ENCODE measurements at places on chromosomes 5 and 9.

- DNase-seq: no peak
These were observed 50.2 kb downstream of the SMC2 start for GRCh38 chr9:104144336-104144735.

- DNase-seq: no peak
These were observed 40.2 kb downstream of the SPEF2 start for GRCh38 chr5:35657877-35658276.

DNA sequence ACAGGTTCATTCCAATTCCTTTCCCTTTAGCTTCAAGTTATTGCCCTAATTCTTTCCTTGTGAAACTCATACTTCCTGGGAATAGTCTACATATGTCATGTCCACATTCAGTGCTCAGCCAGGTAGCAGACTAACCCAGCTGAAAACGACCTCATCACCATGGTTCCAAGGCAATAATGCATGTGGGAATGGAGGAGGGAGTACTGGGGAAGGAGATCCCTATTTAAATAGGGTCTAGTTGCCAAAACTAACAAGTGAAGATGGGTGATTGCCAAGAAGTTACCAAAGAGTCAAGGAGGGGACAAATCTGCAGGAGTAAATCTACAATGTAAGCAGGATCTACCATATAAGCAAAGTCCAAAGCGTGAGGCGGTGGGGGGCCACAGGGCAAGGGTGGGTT is 47.3 kb upstream of the MCTP1 start:
- DNase-seq: no peak

DNA sequence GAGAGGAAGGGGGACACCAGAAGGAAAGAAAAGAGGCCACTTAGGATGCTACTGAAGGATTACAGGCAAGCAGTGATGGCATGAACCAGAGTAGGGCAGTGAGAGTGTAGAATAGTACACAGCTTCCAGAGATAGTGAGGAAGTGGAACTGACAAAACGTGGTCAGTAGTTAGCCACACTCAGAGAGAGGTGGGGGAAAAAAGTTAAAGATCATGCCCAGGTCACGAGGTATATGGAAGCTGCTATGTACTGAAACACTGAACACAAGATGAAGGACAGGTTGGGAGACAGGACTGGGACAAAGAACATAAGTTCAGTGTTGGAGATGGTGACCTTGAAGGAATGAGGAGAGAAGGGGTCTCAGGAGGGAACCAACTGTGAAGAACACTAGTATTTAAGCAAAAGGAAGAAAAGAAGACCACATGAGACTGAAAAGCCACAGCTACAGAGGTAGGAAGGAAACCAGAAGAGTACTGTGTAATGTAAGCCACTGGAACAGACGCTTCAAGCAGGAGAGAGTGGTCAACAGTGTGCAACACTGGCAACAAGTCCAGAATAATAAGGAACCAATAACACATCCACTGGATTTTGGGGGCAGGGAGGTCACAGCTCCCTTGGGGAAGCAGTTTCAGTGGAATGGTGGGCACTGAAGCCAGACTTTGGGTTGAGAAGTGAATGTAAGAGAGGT is 45.5 kb downstream of the ELL2 start:
- no peak for DNase-seq

- no peak for DNase-seq
These were observed 23.1 kb upstream of the RNF38 start for GRCh38 chr9:36423206-36423605.

- no peak for DNase-seq
These were observed 20.7 kb upstream of the ZNF782 start for GRCh38 chr9:96874947-96875460.

DNA sequence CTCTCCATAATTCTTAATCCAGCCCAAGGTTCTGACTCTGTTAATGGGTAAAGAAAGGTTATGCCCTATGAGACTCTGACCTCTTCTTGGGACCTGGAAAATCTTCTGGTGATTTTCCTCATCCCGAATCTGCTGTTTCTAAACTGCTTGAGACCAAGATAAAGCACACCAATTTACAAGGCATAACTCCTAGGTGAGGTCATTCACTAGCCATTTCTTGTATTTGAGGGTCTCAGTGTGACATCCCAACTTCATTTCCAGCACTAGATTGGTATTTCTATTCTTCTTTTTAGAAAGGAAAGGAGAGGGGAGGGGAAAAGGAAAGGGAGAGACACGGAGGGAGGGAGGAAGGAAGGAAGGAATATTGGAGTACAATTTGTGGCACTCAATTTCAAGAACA is 51.6 kb downstream of the SLC1A1 start:
- DNase-seq: no peak

DNA sequence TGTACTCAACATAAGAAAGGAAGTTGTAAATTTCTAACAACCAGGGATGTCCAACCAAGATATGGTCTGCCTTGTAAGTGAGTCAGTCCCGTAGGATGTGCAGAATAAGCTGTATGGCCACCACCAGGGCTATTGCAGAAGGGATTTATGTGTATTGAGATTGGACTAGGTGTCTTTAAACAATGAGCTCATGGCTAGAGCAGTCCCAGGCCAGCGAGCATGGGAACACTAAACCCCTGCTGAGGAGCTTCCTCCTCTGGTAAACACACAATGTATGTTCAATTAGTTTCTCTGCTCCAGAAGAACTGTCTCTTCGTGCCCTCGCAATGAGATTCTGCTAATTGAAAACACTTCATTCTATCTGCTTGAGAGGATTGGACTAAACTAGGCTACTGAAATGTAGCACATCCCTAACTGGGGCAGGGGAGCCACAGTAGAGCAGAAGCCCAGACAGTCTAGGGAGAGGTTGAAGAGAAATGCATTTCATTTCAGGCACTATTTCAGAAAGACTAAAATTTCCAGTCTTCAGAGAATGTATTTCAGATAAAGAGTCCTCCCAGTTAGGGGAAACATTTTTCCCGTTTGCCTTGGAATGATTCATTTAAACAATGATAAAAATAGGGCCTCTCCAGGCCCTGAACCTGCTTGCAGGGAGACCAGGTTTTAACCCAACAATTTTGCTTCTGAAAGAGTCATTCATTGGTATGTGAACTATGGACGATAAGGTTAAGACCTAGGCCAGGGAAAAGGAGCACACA is 154.7 kb downstream of the FAM114A2 start:
- DNase-seq: no peak

GRCh38 chr5:38500573-38501260 is 55.7 kb downstream of the LIFR start:
- no peak for DNase-seq

GRCh38 chr9:120734607-120735410 is 20.5 kb upstream of the MEGF9 start:
- DNase-seq: no peak

DNA sequence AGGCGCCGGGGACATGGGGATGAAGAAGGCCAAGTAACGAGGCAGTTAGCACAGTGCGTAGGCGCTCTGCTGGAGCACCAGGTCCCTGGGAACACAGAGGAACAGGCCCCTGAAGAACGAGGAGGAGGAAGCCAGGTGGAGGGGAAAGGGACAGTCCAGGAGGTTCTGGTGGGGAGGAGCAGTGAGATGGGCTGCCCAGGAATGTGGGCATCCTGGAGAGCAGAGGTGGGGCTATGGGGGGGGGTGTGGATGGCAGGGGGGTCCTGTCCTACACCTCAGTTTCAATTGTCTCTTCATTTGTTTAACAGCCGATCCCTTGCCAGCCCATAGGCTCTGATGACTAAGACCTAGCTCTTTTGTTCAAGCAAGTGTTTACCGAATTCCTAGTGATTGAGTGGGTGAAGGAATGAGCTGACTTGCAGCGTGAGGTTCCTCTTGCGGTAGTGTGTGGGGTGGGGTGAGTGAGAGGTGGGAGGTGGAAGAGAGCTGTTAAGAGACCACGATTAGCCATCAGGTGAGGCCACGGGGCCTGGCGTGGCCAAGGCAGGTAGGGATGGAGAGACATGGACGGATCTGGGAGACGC is 8.4 kb upstream of the PHYHD1 start:
- DNase-seq: no peak

DNA sequence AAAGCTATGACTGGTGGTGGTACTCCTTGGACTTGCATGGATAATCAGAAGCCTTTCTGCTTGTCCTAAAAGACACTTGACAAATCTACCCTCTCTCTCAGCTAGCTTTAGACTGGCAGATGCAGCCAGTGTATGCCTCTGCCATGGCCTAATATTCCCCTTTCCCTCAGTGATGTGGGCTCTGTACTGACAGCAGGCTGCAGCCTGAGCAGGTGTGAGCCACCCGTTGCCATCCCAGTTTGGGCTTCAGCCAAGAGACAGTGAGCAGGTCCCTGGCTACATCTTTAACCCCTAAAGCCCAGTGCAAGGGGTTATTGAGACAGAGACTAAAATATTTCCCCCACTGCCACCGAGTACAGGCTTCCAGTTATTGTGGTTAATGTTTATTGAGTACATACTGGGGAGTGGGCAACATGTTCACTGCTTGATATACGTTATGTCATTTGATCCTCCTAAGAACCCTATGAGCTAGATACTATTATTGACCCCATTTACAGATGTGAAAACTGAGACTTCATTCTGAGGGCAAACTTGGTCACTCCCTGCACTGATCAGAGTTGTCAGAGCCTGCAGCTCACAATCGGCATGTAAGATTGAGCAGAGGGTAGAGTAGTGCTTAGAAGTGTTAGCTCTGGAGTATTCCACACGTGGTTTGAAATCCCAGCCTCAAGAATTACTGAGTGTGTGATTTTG is 254.2 kb downstream of the ARHGAP26 start:
- DNase-seq: no peak

GRCh38 chr5:143564417-143564816 is 160.9 kb upstream of the NR3C1 start:
- DNase-seq: no peak

DNA sequence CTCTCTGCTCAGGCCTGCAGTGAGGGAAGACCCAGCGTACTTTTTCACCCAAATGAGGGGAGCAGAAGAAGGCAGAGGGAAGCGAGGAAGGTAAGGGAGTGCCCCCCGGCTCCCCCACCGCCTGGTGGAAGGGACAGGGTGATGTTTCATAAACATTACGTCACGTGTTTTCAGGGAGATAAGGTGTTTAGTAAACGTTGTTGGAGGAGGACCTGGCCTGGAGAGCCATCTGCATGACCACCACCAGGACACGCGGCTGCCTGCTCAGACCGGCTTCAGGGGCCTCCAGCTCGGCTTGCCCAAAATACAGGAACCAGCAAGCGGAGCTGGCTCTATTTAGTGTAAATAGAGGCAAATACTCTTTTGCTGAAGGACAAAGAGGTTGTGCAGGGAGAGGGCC is 40.0 kb upstream of the C5orf58 start:
- DNase-seq: no peak

GRCh38 chr5:57124014-57124413 is 49.8 kb upstream of the GPBP1 start:
- DNase-seq: no peak

GRCh38 chr9:136700959-136701667 is 11.3 kb upstream of the DIPK1B start:
- DNase-seq: no peak

GRCh38 chr9:129669141-129669718 is 3.8 kb downstream of the PRRX2 start:
- DNase-seq: no peak

DNA sequence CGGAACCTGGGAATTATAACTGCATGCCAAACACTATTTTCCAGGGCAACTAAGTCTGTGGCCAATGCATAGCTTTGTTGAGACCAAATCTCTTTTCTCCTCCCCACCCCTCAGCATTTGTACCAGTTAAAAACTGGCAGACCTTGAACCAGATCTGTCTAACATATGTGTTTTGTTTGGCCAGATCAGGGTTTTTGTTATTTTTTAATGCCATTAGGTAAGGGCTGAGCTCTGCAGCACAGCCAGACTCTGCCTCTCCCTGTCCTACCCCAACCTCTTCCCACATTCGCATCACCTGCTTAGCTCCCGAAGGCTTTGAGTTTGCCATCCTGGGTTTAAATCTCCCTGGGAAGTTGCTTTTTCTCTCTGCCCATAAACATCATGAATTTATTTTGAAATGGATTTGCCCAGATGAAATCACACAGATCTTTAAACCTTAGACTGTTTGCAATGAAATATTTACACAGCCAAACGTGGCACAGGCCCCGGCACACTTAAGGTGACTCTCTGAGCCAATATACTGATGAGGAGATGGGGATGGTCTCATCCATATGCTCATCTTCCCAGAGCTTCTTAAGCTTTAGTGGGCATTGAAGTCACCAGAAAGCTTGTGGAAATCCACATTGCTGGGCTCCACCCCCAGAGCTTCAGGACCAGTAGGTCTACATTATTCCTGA is 54.0 kb upstream of the ALDH1B1 start:
- DNase-seq: no peak

- DNase-seq: no peak
These were observed 225.1 kb upstream of the RASA1 start for GRCh38 chr5:87042554-87042953.

GRCh38 chr9:138105123-138105415 is 227.5 kb downstream of the CACNA1B start:
- DNase-seq: no peak

Data from NK-92 treated with Interleukin-12 subunit alpha and Interleukin-12 subunit beta, amount 100 ng/mL, for 24 hours (cell line).